Fibroblast of skin of abdomen (primary cell): ENCODE measurements at places on chromosomes 2 and 18.

- DNase-seq, result peak; percentile 98
Observed at GRCh38 chr2:207253666-207254345, 88.1 kb upstream of the KLF7 start.

DNA sequence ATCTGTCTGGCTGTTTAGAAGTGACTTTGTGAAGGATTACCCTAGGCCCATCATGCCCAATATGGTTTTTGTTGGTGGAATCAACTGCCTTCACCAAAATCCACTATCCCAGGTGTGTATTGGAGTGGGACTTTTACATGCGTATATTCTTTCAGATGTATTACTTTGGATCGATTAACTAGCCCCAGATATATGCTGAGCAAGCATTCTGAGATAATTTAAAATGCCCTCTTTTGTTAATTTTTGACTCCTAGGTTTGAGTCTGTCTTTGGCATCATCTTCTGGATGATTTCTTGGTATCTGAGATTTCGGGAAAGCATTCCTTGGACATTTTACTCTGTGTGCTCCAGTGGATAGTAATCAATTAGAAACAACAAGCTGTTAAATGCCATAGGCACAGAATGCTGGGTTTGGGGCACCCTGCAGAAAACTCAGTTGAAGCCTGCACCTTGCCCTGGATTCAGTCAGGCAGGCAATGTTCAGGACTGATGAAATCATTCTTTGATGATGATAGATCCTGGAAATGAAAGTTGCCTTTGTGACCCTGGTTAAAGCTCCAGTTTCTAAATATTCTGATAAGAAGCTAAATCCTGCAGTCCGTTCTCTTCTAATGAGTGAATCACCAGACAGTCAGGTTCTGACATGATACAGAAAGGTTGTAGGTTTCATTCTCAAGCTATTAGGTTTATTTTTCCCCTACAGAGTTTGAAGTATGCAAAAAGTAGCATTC lies 1.1 kb downstream of the UGT1A1 start:
- no peak for DNase-seq

- DNase-seq, result peak; percentile 23
Observed at GRCh38 chr18:5772306-5773105, 122.8 kb downstream of the TMEM200C start.

GRCh38 chr2:86037795-86038192 lies 67.9 kb downstream of the POLR1A start:
- DNase-seq, result no peak

GRCh38 chr2:42934580-42935186 lies 142.3 kb upstream of the HAAO start:
- no peak for DNase-seq

DNA sequence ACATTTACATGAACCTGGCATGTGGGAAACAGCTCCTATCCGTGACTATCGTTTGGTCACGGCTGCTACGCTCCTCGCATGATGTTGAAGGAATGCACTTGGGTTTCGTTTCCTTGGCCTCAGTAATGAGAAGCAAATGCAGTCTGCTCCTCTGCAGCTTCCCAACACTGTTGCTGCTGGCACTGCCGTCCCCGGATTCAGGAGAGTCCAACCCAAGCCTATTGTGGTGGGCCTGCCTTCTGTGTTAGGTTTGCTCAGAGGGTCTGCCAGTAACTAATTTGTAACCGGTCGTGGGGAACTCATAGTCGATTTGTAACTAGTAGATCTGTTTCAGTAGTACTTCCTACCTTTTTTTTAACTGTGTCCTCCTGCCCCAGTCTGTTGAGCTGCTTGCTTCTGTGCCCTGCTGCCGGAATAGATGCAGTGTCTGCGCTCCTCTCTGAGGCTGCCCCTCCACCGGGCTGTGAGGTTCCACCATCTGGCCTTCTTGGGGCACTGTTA lies 58.4 kb downstream of the WDSUB1 start:
- peak; percentile 76 for DNase-seq

DNA sequence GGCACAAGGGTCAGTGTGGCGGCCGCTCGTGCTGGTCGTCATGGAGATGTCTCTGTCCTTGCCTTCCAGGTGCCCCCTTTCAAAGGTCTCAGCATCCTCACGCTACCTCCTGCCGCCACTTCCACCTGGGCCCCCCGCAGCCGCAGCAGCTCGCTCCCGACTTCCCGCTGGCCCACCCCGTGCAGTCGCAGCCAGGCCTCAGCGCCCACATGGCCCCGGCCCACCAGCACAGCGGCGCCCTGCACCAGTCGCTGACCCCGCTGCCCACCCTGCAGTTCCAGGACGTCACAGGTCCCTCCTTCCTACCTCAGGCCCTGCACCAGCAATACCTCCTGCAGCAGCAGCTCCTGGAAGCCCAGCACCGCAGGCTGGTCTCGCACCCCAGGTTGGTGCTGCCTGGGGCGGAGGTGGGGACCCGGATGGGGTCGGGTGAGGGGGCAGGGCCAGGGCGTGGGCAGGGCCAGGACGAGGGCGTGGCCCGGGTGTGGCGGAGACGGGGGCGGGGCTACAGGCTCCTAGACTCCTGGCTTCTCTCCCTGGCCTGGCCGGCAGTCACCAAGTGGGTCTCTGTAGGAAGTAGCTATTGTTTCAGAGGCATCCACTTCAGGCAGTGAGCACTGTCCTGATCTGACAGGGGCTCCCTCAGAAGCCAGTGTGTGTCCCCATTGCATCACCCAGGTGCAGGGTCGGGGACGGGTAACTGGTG lies 223.7 kb downstream of the LOXHD1 start:
- DNase-seq, result no peak

DNA sequence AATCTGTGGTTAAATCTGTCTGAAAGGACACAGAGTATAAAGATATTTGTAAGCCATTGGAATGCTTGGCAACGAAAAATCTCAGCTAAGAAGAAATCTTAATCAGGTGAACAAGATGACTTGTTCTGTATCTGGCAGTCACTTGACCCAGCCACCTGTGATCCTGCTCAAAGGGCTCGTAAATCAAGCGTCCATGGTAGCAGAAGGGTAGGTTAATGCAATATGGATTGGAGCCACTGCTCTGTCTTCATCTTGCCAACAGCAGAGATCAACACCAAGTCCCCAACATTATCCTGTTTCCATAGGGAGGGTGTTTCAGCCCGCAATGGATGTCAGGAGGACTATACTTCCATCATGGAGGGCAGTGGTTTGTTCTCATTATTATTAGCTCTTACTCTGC lies 378.4 kb downstream of the CDH7 start:
- no peak for DNase-seq

DNA sequence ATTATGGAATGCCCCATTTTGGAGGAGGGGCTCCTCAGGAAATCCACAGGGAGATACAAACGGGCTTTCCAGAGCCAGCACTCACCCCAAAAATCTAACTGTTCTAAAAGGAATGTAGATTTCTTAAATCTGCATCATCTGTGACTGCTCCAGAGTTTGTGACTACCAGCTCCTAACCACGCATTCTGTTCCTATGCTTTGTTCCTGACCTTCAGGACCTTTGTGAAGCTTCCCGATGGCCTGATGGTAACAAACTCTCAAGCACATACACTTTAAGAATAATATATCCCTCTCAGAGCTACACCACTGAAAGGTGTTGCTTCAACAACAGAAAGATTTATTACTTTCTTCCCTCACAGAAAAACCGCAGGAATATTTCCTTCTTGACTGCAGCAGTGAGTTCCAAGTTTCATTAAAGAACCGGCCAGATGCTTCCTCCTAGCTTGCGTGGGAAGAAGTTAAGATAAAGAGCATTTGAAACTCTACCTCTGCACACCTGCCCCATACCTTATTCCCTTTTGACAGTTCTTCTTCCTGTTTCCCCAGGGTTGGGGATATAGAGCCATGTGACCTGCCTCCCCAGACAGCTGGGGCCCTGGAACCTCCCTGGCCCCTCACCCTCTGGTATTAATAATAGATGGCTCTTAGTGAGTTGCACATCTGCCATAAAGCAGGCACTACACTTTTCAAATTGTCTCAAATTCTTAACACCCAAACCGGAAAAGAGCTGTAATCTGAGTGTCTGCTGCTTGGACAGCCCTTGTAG lies 40.2 kb upstream of the EML4 start:
- peak; percentile 95 for DNase-seq

GRCh38 chr2:120885321-120885720 lies 149.7 kb downstream of the GLI2 start:
- no peak for DNase-seq

GRCh38 chr18:61426492-61427053 lies 93.3 kb downstream of the CDH20 start:
- no peak for DNase-seq

DNA sequence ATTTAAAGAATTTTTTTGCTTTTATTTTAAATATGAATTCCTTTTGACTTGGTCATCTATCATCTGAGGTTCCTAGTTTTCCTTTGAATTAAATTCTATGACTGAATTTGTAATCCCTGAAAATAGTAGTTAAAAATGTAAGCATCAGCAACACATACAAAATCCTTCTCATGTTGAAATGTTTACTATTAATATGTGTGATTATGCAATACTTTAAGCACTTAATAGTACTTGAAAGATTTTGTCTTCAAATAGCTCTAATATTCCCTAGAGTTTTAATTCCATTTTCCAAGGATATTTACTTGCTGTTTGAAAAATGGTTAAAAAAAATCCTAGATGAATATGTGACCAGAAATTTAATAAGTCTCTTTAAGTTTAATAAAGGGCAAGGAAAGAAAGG lies 26.6 kb upstream of the SPATS2L start:
- no peak for DNase-seq

GRCh38 chr18:48446582-48447225 lies 37.5 kb upstream of the ZBTB7C start:
- DNase-seq, result peak; percentile 68

GRCh38 chr2:150129921-150130575 lies 357.4 kb downstream of the RND3 start:
- DNase-seq, result no peak

DNA sequence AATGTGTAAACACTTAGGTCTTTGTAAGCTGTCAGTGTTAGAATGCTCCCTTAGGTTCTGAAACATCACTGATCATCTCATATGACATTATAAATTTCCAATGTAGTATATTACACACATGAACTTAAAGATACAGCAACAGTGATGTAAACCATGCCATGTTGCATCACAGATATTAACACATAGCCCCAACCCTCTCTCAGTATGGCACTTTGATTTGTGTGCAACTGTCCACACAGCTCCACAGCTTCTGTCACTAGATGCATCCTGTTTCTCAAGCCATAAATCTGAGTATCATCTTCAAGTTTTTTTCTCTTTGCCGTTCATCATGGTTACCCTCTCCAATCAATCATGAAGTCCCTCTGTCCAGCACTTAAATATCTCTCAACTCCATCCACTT lies 69.2 kb upstream of the LRP1B start:
- DNase-seq, result no peak

GRCh38 chr2:157777427-157777826 lies 98.7 kb downstream of the ACVR1 start:
- peak; percentile 59 for DNase-seq

DNA sequence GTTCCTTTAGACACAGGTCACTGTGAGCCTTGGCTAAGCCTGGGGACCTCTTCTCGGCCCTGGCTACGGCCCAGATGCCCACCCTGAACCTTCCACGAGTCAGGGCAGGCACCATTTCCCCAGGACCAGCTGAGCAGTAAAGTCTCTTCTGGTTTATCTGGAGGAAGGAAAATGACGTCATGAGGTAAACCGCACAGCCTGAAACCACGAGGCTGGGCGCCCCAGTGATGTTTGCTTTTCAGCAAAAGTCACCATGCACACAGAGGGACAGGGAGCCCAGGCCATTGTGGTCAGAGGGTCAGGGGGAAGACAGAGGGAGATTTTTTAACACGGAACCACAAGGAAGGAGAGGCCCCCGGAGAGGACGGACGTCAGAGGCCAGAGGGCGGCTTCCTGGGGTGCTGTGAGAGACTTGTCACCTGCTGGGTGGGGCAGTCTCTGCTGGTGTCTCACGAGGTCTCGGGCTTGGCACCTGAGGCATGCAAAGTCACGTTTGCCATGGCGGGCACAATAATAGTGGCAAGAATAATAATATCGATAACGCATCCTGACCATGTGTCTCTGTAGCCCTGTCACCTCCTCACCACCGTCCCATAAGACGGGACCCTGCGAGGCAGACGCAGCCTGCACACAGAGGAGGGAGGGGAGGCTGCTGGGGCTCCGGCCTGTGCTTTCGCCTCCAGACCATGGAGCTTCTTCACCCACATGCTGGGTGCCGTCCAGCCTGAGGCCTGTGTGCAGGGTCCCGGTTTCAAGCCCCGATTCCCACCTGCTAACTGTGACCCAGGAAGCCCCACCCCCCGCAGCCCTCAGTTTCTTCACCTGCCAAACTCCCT lies 33.2 kb upstream of the FOSL2 start:
- DNase-seq, result no peak

DNA sequence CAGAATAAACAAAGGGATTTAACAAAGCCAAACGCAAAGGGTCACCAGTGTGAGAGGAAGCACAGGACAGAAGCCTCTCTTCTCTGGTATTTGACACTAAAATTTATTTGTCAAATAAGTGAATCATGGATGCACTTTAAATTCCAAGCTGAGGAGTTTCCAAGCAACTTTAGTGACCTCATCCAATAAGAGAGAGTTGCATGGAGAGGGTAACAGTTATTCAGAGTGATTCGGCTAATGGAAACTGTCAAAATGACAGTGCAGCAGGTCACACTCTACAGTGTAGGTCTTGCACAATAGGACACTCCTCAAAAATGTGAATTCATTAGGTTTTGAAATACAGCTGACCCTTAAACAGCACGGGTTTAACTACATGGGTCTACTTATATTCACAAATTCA lies 103.9 kb upstream of the ACVR1C start:
- DNase-seq, result no peak

DNA sequence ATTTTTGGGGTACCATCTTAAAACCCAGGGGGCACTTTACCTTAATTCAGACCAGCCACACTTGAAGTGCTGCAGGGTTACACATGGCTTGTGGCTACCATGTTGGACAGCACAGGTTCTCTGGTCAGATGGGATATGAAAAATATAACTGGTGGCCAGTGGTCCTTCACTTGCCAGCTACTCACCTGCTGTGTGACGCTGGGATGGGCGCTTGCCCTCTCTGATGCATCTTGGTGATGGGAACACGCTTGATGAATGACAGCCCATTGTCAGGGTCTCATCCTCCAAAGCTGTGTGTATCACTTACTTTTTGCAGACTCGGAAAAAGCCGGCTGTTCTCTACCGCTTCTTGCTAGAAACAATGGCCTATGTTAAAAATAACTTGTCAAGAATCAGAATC lies 22.5 kb downstream of the HJURP start:
- no peak for DNase-seq

DNA sequence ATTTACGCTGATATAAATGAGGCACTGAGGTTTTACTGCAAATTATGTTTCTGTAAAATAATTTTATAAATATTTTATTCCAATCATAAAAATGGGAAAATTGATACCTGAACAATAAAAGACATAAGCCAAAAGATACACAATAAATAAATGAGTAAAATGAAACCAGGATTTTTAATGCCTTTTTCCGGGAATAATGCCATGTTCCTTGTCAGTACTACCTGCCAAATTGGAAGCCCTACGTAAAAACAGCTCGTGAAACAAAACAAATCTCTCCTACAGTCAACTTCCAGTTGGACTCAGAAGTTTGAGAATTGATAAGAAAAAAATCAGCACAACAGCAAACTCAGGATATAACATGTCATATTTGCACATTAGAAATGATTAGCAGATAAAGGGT lies 18.0 kb downstream of the GALNT3 start:
- DNase-seq, result no peak

- DNase-seq, result peak; percentile 77
Observed at GRCh38 chr2:184339966-184340365, 258.4 kb upstream of the ZNF804A start.

GRCh38 chr2:150438654-150439053 lies 48.8 kb downstream of the RND3 start:
- DNase-seq, result no peak

GRCh38 chr2:197254776-197255530 lies 55.6 kb downstream of the ANKRD44 start:
- peak; percentile 12 for DNase-seq

- no peak for DNase-seq
Observed at GRCh38 chr2:69554568-69554967, 89.0 kb downstream of the AAK1 start.
